ENCODE measurements at places on chromosomes 12 and 14.

GRCh38 chr14:63343878-63344277, 25.1 kb upstream of the GPHB5 start:
- DNase-seq: peak; percentile 13

DNA sequence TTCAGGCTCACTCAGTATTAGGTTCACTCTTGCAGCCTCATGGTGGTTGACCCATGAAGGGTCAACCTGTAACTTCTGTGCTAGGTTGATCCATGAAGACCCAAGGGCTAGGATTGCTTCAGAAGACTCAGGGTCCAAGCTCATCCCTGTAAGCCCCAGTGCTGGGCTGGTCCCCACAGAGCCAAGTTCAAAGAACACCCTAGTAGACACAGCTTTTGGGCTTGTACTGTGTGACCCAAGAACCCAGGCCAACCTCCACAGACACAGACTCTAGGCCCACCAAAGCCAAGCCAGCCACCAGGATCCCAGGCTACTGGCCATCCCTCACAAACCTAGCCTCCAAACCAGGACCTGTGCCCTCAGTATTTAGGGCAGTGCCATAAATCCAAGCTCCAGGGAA, 1020.6 kb downstream of the SLC16A7 start:
- no peak for DNase-seq

- peak; percentile 69 for DNase-seq
These were observed 15.1 kb downstream of the NDUFA9 start for GRCh38 chr12:4663971-4664505.

DNA sequence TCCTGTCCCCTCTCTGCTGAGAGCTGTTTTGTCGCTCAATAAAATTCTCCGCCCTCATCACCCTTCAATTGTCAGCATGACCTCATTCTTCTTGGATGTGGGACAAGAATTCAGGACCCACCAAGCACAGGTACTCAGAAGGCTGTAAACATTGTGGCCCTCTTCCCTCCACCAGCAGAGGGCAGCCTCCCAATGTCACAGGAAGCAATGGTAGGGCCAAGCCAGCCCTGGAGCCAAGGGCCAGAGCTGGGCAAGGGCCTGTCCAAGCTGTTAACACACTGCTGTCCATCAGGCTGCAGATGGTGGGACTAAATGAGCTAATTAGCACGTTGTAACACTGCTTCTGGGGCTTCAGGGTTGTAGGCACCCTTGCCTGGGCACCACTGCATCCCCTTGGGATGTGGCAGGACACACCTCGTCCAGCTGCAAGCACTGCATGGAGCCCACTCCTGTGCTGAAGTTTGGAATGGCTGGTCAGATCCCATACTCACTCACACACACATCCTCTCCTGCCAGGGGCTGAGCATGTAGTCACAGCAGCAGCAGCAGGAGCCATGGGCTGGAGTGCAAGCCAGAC, 62.7 kb upstream of the HECTD1 start:
- no peak for DNase-seq

DNA sequence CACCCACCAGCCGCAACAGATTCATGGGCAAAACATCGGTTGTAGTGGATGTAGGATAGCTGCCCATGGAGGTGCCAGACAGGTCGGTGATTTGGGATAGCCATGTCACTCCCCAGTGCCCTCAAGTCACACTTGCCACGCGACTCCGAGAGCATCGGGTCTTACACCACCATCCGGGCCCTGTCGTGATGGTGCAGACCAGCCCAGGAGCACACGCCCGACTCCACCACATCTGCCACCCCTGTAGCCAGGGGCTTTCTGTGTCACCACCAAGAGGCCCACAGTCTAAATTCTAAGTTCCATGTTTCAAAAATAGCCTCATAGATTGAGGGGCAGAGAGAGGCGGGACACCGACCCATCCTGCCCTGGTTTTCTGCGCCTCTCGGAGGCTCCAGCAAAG, 18.0 kb downstream of the FOXN4 start:
- no peak for DNase-seq

DNA sequence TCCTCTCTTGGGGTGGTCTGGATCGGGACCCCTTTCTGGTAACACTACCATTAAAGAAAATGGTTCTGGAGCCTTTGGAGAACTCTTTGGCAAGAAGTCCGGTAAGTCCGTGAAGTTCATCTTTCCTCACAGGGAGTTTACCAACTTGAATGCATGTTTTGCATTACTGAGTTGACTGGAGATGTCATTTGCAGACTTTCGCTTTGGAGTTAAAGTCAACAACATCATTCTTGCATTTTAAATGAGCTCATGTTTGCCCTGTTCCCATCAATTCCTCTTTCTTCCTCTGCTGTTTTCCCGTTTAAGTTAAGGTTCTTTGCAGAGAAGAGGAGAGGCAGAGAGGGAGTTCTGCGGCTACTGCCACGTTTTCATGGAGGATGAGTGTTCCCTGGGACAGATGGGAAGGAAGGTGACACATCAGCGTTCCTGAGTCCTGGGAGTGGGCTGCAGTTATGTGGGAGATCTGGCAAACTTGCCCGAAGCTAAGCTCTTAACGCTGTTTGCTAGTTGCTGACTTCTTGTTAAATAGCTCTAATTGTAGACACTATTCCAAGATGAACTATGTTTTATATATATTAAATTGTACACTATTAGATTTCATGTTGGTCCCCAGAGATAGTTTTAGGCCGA, 18.8 kb upstream of the PRICKLE1 start:
- DNase-seq: no peak

DNA sequence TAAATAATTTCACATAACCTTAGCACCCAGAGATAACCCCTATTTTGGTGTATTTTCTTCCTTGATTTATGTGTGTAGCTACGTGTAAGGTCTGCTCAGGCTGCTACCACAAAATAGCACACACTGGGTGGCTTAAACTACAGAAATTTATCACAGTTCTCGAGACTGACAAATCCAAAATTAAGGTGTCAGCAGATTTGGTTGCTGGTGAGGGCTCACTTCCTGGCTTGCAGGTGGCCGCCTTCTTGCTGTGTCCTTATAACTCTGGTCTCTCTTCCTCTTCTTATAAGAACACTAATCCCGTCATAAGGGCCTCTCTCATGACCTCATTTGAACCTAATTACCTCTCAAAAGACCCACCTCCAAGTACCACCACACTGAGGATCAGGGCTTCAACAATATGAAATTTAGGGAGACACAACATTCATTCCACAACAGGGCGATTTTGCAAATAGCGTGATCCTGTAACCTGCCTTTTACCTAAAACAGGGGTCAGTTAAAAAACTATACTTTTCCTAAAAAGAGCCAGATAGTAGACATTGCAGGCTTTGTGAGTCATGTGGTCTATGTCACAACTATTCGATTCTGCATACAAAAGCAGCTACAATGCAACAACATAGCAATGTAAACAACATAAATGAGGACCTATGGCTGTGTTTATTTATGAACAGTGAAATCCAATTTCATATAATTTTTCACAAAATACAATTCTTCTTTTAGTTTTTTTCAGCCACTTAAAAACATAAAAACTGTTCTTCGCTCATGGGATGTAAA, 371.7 kb downstream of the DPF3 start:
- peak; percentile 28 for DNase-seq

DNA sequence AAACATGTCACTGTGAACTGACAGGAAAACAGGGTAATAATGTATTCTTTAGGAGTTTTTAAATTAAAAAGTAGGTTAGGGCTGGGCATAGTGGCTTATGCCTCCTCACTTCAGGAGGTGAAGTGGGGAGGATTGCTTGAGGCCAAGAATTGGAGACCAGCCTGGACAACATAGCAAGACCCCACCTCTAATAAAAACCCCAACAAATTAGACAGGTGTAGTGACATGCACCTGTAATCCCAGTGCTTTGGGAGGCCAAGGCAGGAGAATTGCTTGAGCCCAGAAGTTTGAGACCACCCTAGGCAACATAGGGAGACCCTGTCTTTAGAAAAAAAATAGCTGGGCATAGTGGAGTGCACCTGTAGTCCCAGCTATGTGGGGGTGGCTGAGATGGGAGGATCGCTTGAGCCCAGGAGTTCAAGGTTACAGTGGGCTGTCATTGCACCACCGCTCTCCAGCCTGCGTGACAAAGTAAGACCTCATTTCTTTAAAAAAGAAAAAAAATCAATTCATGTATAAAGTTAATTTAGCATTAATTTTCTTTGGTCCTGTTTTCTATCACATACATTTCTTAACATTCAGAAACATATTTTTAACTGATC, 20.4 kb downstream of the FBXO34 start:
- DNase-seq: no peak

DNA sequence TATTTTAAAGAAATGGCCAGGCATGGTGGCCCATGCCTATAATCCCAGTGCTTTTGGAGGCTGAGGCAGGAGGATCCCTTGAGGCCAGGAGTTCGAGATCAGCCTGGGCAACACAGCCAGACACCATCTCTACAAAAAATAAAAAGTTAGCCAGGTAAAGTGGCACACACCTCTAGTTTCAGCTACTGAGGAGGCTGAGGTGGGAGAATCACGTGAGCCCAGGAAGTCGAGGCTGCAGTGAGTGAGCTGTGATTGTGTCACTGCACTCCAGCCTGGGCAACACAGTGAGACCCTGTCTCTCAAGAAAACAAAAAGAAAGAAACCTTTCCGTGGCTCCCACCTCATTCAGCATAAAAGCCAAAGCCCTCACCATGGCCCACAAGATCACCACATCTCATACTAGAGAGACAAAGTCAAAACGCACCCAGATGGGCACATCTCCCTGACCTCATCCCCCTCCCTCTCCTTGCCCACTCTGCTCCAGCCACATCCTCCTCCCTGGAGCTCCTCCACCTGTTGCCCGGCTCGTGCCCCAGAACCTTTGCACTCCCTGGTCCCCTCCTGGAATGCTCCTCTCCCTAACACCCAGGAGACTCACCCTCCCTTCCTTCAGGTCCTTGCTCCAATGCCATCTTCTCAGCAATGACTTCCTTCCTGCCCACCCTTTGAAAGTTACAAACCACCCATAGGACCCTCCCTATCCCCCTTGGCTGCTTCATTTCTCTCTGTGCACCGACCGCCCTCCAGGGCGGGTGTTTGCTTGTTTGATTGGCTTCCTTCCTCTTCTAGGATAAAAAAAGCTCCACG, 4.8 kb upstream of the SCARB1 start:
- no peak for DNase-seq

- DNase-seq: peak; percentile 42
These were observed 25.7 kb upstream of the LRP1-AS start for GRCh38 chr12:57173089-57173488.

- DNase-seq: peak; percentile 55
These were observed 46.9 kb upstream of the CAND1 start for GRCh38 chr12:67222302-67222701.

DNA sequence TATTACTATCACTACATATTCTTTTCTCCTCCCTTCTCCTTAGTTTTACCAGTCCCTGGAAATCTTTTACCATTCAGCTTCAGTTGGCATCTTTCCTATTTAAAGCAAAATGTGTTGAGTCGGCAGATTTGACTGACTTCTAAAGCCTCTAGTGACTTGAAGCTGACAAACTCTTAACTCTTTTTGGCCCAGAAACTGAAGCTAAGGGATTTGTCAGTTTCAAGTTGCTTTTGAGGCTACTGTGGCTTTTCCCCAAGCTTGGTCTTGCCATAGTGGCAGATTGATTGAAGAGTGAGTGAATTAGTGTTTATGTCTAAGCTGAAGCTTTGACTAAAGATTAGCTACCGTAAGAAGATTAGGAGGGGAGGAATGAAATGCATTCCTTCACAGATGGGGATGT, 104.0 kb downstream of the ETNK1 start:
- no peak for DNase-seq

- DNase-seq: no peak
These were observed 19.1 kb upstream of the ALX1 start for GRCh38 chr12:85260896-85261295.

DNA sequence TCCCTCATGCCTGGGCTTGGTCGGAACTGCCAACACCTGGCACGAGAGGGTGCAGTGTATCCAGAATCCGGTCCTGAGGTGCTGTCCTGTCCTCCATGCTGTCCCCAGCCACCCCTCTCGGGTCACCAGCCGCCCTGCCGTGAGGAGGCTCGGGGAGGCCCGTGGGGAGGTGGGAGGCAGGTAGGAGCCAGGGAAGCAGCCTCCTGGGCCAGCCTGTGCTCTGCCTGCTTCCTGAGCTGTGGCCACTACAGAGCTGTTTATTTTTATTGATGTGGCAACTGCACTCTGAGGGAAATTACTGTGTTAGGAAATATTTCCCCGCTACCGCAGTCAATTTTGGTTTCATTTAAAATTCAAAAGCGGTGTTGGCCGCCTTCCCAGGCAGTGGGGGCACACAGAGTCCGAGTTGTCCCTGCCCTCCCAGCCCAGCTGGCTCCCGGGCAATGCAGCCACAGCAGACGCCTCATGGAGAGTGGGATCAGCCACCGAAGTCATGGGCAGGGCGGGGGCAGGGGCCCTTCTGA, 18.3 kb downstream of the NOC4L start:
- peak; percentile 95 for DNase-seq

- peak; percentile 81 for DNase-seq
These were observed 89.2 kb upstream of the TMEM260 start for GRCh38 chr14:56490379-56490778.

DNA sequence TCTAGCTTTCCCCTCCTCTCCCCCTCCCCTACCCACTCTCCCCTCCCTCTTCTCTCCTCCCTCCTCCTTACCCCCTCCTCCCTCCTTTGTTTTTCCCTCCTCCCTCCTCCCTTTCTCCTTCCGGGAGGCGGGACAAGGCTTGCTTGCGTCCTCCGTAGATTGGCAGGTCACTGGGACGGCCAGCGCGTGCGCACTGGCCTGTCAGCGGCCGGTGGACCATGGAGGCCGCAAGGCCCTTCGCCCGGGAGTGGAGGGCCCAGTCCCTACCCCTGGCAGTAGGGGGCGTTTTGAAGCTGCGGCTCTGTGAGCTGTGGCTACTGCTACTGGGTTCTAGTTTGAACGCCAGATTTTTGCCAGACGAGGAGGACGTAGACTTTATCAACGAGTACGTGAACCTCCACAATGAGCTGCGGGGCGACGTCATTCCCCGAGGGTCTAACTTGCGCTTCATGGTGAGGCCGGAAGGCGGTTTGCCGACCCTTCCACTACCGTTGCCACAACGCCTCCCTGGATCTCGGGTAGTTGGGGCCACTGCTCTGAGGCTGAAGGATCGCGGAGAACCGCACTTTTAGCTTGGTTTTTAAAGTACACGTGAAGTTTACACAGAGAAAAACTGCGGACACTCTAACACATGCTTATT, at the start of gene GLIPR1L2:
GLIPR1L2 (plus strand) TSS at position 191 of the 640 bp plus-strand sequence; CDS start at position 219, 28 bp downstream.
- peak; percentile 84 for DNase-seq

- no peak for DNase-seq
These were observed 755.4 kb downstream of the SLC6A15 start for GRCh38 chr12:84157170-84157569.

GRCh38 chr12:131586761-131587160, 124.1 kb upstream of the SFSWAP start:
- DNase-seq: no peak

- no peak for DNase-seq
These were observed 178.1 kb downstream of the ACSS3 start for GRCh38 chr12:81255947-81256346.

DNA sequence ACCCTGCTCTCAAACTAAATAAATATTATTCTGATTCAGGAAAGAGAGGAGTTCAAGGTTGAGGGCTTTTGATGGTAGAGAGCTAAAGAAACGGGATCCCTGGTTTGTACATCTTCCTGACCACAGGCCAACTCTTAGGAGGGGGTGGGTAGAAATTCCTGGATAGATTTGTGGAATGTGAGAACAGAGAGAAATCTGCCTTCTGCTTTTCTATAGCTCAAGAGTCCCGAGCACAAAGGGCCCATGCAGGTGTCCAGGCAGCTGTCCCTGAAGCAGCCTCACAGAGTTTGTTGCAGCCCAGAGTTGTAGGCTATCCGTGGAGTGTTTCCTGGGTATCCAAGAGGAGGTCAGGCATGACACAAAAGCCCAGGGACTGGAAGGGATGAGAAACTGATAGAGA, 198.6 kb downstream of the BCAT1 start:
- DNase-seq: no peak

- no peak for DNase-seq
These were observed 3.6 kb downstream of the IPO4 start for GRCh38 chr14:24185026-24185425.

- peak; percentile 69 for DNase-seq
These were observed 68.8 kb downstream of the EXOC5 start for GRCh38 chr14:57199921-57200320.
